IPS DF 19.7 (cell line): ENCODE measurements at places on chromosomes 3 and 15.

DNA sequence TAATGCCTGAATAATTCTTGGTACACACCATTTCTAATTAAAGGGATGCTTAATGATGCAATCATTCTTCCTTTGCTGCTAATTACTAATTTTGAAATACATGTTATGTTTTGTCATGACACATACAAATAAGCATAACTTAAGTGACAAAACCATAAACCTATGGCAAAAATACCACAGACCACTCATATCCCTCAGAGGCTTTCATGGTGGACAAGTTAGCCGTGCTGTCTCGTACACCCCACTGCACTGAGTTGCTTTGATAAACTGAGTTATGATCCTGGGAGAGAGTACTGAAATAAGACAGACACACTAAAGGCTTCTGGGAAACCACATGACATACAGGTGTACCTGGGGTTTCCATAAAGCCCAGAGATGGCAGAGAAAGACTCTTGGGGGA is 913.8 kb downstream of the FHIT start:
- no peak for DNase-seq

GRCh38 chr3:121836481-121836880 is 1.5 kb downstream of the EAF2 start:
- no peak for DNase-seq

- no peak for DNase-seq
Measured at GRCh38 chr3:31610700-31611275, 78.1 kb downstream of the STT3B start.

GRCh38 chr3:79767194-79767904 is 449 bp downstream of the ROBO1 start:
- DNase-seq: no peak

- no peak for DNase-seq
Measured at GRCh38 chr3:189999718-190000117, 121.0 kb downstream of the P3H2 start.
